ENCODE measurements at places on chromosomes 1 and 21.

GRCh38 chr1:173220157-173220556 is 13.0 kb upstream of the TNFSF4 start:
- DNase-seq: no peak

GRCh38 chr1:165516469-165516868 is 27.3 kb upstream of the LRRC52 start:
- DNase-seq: no peak

DNA sequence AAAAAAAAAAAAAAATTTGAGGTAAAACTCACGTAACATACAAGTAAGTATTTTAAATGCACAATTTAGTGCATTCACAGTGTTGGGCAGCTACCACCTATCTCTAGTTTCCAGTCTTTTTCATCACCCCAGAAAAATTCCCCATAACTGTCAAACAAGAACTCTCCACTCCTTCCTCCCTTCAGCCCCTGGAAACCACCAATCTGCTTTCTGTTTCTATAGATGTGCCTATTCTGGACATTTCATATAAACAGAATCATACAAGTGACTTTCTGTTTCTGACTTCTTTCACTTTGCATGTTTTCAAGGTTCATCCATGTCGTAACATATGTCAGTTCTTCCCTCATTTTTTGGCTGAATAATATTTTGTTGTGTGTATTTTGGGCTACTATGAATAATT is 24.9 kb upstream of the ETS2 start:
- no peak for DNase-seq

GRCh38 chr1:165876121-165876520 is 48.7 kb downstream of the UCK2 start:
- no peak for DNase-seq

DNA sequence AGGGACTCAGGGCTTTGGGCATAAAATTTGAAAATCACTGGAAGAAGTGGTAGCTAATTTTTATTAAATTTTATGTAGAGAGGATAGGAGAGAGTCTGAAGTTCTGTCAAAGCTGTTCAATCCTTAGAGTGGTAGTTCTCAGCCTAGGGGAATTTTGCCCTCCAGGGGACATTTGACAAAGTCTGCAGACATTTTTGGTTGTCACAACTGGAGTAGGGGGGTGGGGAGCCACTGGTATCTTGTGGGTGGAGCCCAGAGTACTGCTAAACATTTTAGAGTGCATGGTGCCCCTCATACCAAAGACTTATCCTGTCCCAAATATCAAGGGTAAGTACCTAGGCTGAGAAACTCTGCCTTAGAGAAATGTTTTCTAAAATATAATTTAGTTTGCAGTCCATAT is 30.2 kb downstream of the RASAL2 start:
- DNase-seq: no peak

GRCh38 chr21:31289702-31290101 is 54.4 kb downstream of the TIAM1 start:
- no peak for DNase-seq

DNA sequence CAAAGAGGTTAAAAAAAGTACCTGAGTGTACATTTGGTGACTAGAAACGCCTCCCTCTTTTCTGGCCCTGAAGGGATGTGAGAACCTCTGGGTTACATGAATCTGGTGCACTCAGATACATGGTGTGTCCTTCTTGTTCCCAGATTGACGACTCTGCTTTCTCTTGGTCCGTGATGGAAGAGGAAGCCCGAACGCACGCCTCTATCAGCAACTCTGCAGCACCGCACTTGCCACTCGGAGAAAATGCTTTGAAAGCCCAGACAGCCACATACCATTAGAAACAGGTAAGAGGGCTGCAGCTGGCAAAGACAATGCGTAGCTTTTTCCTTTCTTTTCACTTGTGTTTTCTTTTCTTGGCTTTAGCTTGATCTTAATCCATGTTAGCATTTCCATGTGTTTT is 21.1 kb upstream of the ZBTB21 start:
- DNase-seq: no peak

DNA sequence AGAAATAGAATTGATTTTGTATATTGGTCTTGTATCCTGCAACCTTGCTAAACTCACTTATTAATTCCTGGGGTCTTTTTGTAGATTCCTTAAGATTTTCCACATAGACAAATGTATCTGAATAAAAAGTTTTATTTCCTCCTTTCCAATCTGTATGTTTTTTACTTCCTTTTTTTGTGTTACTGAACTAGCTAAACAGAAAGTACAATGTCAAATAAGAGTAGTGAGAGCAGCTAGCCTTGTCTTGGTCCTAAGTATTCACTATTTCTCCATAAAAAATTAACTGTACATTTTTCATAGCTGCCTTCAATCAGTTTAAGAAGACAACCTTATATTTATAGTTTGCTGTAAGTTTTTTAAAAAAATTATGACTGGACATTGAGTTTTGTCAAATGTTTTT is 74.9 kb downstream of the FASLG start:
- DNase-seq: no peak

- no peak for DNase-seq
Measured at GRCh38 chr1:11522400-11523235, 43.7 kb downstream of the DISP3 start.

GRCh38 chr1:182119631-182120030 is 58.1 kb upstream of the ZNF648 start:
- no peak for DNase-seq

DNA sequence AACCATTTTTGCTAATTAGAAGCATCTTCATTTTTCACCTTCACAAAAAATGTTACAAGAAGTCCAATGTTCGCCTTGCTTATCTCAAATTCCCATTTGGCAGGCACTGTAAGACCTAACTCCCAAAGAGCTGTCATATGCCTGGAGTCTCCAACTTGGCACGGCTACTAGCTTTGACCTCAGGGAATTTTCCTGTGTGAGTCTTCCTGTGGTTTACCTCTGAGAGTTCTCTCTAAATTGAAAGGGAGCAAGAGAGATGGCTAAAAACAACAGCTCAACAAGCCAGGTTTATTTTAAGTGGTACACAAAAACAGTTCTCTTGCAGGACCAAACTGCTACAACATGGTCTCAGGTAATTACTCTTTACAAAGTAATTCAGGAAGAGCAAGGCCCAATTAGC is 756.0 kb upstream of the ADGRL2 start:
- no peak for DNase-seq

GRCh38 chr1:231231511-231231910 is 9.5 kb upstream of the GNPAT start:
- no peak for DNase-seq

DNA sequence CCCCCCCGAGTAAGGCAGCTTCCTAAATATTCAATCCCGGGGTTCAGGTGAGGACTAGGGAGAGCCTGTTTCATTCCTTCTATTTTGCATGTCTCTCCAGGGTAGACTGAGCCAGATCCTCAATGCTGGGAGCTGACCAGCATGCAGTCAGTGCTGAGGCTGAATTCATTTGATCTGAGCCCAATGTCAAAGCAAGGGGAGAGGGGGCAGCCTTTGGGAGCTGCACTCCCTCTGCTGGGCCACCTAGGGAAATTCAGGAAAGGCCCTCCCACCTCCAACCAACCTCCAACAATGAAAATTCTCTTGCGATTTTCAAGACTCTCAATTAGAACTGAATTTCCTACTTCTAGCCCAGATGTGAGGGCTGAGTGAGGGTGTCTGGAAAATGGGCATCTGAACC is 371.2 kb downstream of the NPHP4 start:
- no peak for DNase-seq

- no peak for DNase-seq
Measured at GRCh38 chr1:23615423-23615822, 56.1 kb upstream of the ID3 start.

DNA sequence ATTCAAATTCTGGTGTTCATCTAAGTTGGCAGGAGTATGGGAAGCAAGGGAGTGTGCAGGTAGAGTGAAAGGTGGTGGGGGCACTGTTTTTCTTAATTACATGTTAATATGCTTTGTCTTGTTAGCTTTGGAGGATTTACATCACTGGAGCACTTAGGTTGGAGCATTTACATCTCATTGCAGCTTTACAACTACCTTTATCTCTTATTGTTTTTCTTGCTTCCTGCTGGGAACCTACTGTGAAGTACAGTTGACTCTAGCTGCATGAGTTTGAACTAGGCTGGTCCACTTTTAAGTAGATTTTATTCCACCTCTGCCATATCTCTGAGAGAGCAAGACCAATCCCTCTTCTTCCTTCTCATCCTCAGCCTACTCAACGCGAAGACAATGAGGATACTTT is 554.8 kb upstream of the B3GALT2 start:
- no peak for DNase-seq

- no peak for DNase-seq
Measured at GRCh38 chr1:43077273-43077672, 94.8 kb downstream of the EBNA1BP2 start.

GRCh38 chr1:211637066-211637465 is 38.4 kb downstream of the NEK2 start:
- DNase-seq: no peak

GRCh38 chr1:78759881-78760280 is 110.2 kb downstream of the IFI44 start:
- DNase-seq: no peak

DNA sequence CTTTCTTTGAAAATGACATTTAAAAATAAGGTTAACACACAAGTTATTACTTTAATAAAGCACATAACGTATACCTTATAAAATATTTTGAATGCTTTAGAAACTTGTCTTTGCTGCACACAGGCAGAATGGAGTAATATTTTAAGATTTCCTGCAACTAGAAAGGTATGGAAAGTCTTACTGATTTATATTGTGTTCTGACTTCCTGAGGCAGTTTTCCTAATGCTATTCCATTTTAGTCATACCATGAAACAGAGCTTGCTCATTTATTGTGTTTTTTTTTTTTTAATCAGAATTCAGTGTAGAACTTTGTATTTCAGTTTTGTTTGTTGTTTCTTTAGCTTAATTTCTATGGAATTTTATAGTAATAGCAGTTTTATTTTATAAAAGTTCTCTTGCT is 60.9 kb upstream of the S1PR1 start:
- no peak for DNase-seq

DNA sequence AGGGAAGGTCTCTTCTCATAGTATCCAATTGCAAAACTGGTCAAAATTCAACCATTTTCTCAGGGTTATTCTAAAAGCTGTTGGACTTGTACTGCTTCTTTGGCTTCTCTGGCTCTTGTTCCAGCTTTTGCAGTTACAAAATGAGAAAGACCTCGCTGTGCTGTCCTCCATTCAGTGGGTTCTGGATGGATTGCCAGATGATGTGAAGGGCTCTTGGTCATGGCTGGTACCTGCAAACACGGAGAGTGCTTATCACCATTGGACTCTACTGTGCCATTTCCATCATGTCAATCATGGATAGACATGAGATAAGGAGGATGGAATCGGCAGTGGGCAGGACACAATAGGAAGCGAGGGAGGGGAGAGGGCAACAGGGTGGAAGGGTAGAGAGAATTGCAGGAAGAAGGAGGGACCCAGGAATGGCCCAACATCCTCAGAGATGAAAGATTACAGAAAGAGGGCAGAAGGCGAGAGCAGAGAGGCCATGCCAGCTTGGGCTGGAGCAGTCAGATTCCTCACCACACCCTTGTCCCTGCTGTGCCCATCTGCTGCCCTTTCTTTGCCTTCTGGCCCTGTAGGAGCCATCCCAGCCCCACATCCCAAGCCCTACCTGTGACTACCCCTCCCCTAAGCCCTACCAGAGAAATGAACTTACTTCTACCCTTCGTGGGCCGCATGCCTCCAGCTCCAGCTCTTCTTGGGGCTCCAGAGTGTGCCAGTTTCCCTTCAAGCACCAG is 70.3 kb downstream of the HIVEP3 start:
- no peak for DNase-seq

- no peak for DNase-seq
Measured at GRCh38 chr1:233015965-233016364, 65.6 kb downstream of the NTPCR start.

GRCh38 chr1:59375321-59376220 is 78.7 kb downstream of the FGGY start:
- no peak for DNase-seq

DNA sequence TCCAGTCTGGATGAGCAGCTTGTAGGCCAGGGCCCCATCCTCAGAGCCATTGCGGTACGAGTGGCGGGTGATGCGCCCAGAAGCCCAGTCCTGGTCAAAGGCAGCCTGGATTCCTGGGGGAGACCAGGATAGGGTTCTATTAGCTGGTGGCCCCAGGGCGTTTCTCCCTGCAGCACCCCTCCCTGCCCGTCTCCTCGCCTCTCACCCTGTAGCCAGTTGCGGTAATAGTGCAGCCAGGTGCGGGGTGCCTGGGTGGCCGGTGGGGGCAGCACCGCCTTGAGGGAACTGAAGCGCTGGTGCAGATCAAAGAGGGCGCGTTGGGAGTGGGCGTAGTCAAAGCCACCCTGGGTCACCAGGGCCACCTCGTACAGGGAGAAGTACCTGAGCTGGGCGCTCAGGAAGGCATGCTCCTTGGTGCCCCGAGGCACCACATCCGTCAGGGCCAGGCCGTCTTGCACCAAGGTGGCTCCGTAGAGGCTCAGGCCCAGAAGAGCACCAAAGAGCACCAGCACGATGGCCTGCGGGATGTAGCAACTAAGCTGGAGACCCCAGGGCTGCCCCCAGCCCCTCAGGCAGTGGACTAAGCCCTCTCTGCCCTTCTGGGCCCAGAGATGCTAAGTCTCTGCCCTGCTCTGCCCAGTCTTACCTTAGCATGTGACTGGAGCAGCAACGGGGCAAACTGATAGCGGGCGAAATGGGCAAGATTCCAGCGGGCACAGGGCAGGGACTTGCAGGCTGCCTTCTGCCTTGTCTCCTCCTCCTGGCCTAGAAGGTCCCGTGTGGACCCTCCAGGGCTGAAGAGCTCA is 15.7 kb downstream of the PTCH2 start:
- DNase-seq: no peak

DNA sequence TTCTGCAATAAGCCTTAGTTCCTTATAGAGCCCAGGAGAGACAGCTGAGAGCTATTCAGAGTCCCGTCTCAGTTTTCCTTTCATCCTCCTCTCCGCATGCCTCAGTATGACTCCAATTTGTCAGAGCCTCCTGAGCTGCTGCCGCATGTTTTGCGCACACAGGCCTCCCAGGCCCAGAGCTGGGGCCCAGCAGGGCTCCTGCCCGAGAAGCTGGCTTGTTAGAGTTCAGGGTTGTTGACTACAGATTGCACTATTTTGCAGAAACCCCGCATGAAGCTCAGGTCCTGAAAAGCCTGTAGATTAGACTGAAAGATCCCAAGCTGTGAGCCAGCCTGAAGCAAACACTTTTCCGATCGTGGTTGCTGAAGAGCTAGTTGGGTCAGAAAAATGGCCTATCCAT is 51.5 kb downstream of the IGSF5 start:
- DNase-seq: no peak

- no peak for DNase-seq
Measured at GRCh38 chr1:166972826-166973225, 2.5 kb downstream of the ILDR2 start.

GRCh38 chr1:6470132-6471085 is 4.4 kb upstream of the TNFRSF25 start:
- DNase-seq: no peak

DNA sequence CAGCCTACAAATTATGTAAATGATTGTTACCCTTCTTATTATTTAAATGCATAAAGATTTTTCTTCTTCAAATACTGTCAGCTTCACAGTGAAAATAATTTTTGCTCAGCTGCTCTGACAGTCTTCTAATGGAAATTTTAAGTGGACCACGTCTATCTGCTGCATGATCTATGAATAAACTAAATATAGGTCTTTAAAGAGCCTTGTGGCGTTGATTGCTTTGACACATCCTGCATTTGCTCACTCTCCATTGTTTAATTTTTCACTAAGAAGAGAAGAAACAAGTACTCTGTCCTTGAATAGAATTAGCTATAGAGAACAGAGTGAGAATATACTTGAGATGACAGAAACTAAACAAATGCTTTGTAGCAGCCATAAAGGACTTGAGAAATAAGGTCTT is 826.1 kb downstream of the MRPL39 start:
- DNase-seq: no peak

- DNase-seq: no peak
Measured at GRCh38 chr1:160429702-160430535, 29.6 kb downstream of the VANGL2 start.

- no peak for DNase-seq
Measured at GRCh38 chr1:20107351-20107750, 12.0 kb downstream of the PLA2G2D start.

Data from NCI-H2171 (cell line).